ENCODE measurements at places on chromosomes 2 and 18.

DNA sequence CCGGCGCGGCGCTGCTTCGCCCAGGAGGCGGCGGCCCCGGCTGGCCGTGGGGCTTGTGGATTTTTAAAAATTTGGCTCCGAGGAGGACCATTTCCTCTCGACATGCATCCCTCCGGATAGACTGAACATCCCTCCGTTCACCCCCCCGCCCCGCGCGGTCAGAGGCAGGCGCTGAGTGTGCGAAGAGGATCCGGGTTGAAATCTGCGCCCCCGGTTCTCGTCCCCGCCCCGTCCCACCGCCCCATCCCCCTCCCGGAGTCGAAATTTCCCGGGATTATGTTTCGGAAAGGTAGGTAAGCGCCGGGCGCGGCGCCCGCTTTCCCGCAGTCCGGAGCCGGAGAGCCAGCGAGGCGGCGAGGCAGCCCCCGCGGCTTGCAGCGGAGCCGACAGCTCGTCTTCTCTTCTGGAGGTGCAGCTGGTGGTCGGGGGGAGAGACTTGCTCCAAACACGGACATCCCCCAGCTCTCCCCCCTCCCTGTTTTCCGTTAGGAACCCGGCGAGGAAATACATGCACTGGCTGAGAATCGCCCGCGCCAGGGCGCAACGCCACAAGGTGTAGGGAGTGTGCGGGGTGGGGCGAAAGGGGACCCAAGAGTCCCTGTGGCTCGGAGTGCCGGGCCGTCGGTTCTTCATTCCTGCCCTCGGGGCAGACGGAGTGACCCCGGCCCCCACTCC lies at the start of gene PRKCE:
Gene PRKCE (plus strand): TSS at position 261 of the 675 bp plus-strand sequence.
- DNase-seq: no peak

GRCh38 chr18:78242254-78242643 lies 737.4 kb upstream of the SALL3 start:
- DNase-seq: no peak

DNA sequence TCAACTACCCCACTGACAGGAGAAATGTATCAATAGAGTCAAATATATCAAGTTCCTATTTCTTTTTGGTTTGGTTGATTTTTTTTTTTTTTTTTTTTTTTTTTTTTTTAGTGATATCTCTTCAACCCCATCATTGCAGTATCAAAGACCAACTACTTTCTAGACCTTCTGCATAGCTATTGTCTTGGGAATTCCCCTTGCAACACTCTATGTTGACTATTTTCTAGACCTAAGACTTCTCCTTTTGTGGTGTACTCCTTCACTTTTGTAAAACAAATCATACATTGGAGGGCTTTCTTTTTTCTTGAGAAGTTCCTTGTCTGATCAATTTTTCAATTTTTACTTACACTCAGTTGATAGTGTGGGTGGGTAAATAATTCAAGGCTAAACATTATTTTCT lies 46.5 kb upstream of the NR4A2 start:
- no peak for DNase-seq

DNA sequence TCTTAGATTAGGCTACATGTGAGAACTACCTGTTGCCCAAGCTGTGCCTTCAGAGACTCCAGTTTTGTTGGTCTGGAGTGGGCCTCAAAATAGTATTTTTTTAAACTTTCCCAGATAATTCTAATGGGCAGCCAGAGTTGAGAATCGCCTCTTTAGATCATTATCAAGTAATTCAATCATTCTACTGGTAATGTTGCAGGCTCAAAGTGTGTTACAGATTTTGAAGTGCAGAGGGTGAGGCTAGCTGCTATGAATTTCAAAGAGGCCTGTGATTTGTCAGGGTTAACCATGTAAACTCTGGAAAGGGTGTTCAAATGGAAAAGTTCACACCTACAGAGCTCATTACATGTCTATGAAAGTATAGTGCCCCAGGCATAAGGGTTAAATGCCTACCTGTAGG lies 30.1 kb downstream of the ANKRD29 start:
- no peak for DNase-seq

Data from stimulated activated CD8-positive, alpha-beta memory T cell treated with anti-CD3 and anti-CD28 coated beads, Interleukin-7, amount 100 ng/mL, for 48 hours (primary cell).